ENCODE measurements at places on chromosomes 7 and 10.
A peak's percentile ranks its signal among the peaks of the same experiment; 100 is the strongest.

GRCh38 chr10:31749301-31749700, 179.3 kb downstream of the ARHGAP12 start:
- no peak for DNase-seq

DNA sequence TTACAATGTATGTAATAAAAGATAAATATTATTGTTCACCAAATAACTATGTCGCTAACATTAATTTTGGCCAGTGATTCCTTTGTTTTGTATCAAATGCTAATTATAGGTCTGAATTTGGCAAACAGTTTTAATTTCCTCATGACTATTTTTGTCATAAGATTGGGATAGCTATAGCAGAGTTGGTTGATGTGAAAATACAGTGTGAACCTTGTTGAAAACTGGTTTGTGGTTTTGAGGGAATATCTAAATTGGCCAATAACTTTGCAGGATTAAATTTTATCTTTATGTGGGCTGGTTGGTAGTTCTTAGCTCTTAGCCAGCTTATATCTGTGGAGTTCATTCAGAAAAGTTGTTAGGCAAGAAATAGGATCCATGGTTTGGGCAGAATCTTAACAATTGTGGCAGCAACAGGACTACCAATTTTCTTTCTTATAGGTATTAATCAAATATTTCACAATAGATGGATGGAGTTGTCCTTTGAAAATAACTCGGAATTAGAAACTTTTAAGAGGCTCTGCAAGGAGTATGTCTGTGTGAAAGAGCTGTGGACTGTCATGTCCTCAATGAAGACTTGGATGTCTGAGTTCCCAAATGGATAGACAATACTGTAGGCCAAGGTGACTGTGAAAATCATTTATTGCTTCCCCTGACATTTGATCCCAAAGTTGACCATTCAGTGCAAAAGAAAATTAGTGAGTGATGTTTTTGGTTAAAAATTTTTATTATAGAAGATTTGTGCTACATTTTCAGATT, 73.5 kb downstream of the PRKG1 start:
- no peak for DNase-seq

- DNase-seq, result no peak
Measured at GRCh38 chr7:135322571-135323340, 89.1 kb downstream of the STRA8 start.

- no peak for DNase-seq
Measured at GRCh38 chr7:25391295-25391861, 163.1 kb upstream of the NPVF start.

- no peak for DNase-seq
Measured at GRCh38 chr7:78161781-78162180, 363.2 kb downstream of the PHTF2 start.

DNA sequence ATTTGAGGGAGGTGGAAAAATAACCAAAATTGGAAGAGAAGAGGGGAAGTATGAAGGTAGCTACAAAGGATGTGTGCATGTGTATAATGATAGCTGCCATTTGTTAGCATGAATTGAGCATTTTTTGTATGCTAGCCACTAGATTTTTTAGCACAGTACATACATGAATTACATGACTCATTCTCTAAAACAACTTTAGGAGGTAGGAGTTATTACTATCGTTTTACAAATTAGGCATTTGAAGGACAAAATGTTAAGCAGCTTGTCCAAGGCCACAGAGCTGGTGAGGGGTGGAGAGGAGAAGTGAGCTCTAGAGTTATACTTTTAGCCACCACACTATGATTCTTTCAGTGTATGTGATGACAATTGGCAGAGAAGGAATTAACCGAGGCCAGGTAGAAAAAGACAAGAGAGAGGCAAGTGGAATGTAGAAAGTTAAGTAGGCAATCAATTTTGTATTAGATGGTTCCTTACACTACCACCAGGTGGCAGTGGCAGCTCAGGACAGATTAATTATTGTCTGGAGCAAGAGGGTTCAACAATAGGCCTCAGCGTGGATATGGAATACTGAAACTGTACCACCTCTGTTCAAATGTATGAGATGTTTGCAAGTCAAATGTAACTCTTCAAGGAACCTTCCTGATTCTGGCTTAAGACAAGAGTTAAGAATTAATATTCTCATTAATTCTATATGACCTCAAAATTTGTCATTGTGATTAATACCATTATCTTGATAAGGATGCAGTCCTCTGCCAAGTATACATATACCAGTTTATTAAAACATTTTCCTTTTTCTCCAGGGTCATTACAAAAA, 128.0 kb downstream of the MBL2 start:
- DNase-seq, result no peak

- no peak for DNase-seq
Measured at GRCh38 chr7:110877016-110877415, 213.9 kb upstream of the LRRN3 start.

- peak; percentile 33 for DNase-seq
Measured at GRCh38 chr7:101410743-101411507, 48.2 kb downstream of the COL26A1 start.

- DNase-seq, result no peak
Measured at GRCh38 chr7:45564485-45564884, 9.7 kb upstream of the ADCY1 start.

DNA sequence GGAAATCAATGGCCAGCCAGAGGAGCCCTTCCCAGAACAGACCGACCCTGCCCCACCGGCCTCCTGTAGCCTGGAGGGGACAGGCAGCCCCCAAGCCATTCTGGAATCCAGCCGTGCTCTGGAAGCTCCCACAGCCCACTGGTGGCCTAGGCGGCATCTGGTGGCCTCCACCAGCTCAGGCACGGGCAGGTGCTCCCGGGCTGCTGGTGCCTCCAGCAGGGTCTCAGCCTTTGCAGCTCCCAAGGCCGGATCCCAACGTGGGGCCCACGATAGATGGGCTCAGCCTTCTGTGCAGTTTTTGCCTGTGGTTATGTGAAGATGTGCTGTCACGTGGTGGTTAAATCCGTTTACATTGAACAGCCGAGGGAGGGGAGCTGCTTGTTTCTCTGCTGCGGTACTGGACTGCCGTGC, 44.4 kb downstream of the JAKMIP3 start:
- no peak for DNase-seq

- no peak for DNase-seq
Measured at GRCh38 chr10:78196396-78196795, 162.7 kb downstream of the RPS24 start.

GRCh38 chr10:12484941-12485805, 135.8 kb downstream of the CAMK1D start:
- no peak for DNase-seq

DNA sequence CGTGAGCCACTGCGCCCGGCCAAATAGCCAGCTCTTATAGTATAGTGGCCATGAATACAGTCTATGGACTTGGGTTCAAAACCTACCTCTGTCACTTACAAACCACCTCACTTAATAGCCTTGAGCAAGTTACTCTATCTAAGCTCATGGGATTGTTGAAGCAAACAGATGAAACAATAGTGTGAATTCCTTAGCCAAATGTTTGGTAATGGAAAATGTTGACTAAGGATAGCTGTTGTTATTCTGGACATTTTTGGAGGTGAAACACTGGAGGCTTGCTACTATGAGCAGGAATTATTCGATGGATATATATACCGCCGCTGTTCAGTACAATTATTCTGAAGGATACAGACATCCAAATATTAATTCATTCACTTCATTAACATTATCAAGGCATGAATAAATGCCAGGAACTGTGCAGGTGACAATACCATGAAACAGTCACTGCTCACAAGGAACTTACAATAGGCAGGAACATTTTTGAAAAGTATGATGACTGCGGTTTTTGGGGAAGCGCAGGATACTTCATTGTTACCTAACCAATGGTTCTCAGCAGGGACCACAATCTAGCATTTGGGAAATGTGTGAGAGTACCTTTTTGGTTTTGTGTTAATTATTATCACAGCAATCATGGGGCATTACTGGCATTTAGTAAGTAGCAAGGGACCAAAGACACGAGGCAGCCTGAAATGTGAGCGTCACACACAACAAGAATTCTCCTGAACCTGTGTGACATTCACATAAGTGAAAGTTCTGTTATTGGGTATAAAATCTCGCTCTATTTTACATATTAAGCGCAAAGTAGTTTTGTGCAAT, 55.7 kb downstream of the CUBN start:
- DNase-seq, result no peak

DNA sequence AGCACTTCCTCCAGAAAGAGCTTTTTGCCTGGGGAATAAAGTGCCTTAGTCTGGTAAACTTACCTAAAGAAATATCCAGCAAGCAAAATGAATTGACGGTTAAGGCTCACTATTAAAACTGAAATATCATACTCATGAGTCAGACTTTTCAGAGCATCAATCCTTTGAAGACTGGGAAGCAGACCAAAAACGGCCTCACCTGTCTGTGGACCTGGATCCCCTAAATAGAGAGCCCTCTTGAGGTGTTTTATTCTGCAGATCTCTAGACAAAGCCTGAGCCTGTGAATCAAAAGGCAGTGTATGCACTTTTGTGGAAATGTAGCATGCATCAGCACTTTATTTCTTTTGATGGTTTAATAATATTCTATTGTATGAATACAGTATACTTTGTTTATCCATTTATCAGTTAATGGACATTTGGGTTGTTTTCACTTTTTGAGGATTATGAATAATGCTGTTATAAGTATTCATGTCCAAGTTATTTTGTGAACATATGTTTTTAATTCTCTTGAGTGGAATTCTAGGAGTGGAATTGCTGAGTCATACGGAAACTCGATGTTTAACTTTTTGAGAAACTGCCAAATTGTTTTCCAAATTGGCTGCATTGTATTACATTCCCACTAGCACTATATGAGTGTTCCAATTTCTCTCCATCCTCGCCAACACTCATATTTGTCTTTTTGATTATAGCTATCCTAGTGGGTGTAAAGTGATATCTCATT, 449.0 kb upstream of the IGFBP3 start:
- DNase-seq, result no peak

GRCh38 chr10:67107670-67108069, 181.8 kb downstream of the LRRTM3 start:
- no peak for DNase-seq

- DNase-seq, result no peak
Measured at GRCh38 chr10:11515596-11516430, 95.6 kb downstream of the USP6NL start.

- DNase-seq, result no peak
Measured at GRCh38 chr7:28280516-28280915, 99.9 kb upstream of the JAZF1 start.

- DNase-seq, result no peak
Measured at GRCh38 chr10:79285315-79286197, 61.7 kb upstream of the PPIF start.

DNA sequence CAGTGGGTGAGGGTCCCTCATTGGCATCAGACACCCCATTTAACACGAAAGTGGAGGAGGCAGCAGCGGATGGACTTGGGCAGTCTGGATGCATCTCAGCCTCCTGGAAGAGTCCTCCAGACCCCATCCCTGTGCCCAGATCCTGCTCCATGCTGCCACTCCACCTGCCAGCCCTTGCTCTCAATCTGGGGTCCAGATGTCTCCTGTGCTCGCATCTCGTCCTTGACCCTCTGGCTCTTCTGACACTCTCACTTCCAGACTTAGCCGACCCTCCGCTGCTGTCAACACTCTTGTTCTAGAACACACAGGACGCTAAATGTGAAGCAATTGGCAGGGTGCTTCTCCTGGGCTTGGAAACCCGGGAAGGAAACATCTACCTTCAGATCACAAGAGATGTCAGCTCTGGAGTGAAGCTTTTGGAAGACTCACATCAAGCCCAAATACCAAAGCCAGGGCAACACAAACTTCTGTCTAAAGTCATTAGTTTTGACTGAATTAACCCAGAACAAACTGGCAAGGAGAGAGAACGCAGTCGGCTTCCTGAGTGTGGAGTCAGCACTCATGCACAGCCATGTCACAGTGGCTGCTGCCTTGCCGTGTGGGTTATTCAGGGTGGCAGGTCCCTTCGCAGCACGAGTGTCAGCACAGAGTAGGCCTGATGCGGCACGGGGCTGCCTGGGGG, 379.1 kb downstream of the TCERG1L start:
- DNase-seq, result no peak

DNA sequence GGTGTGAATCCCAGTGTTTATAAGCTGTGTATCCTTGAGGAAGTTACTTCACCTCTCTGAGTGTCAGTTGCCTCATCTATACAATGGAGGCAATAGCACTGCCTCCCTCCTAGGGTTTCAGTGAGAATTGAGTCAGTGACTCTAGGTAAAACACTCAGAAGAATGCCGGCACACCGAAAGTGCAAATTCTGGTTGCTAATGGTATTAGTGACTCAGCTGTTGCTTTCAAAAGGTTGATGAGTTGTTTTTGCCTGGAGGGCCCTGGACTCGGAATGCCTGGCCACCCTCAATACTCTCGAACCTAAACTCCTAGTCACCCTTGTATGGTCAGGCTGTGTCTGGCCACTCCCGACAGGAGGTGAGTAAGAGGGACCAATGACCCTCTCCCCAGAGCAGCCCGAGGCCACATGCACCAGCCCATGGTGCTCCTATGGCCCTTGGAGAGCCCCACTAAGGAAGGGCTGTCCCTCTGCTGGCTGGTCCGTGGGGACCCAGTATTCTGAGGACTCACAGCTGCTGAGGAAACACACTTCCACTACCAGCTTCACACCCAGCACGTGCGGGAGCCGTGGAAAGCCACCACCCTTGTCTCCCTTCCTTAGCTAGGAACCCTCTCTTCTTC, 60.2 kb downstream of the CALML3 start:
- no peak for DNase-seq

DNA sequence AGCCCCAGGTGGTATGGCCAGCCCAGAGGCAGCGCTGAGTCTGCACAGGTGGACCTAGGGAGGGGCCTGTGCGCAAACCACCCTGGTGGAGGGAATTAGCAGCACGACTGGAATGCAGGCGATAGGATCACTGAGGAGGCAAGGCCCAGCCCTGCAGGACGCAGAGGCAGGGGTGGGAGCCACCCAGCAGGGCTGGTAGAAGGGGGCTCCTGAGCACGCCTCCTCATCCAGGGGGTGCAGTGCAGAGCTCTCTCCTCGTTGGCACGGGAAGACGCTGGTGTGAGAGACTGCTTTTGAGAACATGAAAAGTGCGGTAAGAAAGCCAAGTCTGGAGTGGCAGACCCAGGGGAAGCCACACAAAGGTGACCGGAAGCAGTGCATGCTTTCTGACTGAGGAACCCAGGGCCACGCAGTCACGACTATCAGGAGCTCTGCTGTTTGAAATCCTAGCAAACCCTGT, 6.0 kb downstream of the FXYD4 start:
- no peak for DNase-seq

DNA sequence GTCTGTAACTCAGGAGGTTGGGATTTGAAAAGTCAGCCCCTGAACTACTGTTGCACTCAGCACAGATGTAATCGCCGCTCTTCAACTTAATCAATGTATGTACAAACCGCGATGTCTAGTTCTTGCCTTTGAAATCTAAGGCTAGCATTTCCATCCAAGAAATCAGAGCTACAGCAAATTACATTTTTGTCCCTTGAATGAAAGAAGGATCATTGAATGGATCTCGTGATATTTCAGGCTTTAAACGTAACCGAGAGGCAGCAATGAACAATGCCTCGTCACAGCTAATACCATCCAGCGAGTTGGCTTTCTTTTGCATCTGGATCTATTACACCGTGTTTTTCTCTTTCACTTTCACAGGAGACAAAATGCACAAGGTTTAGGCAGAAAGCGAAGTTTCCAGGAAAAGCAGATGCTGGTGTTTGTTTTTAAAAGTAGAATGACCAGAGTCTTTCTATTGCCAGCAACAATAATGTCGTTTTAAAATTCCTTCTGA, 5.5 kb downstream of the SKIDA1 start:
- no peak for DNase-seq

Data from mesothelial cell of epicardium (in vitro differentiated cells).